ENCODE measurements at places on chromosomes 1 and 21.

DNA sequence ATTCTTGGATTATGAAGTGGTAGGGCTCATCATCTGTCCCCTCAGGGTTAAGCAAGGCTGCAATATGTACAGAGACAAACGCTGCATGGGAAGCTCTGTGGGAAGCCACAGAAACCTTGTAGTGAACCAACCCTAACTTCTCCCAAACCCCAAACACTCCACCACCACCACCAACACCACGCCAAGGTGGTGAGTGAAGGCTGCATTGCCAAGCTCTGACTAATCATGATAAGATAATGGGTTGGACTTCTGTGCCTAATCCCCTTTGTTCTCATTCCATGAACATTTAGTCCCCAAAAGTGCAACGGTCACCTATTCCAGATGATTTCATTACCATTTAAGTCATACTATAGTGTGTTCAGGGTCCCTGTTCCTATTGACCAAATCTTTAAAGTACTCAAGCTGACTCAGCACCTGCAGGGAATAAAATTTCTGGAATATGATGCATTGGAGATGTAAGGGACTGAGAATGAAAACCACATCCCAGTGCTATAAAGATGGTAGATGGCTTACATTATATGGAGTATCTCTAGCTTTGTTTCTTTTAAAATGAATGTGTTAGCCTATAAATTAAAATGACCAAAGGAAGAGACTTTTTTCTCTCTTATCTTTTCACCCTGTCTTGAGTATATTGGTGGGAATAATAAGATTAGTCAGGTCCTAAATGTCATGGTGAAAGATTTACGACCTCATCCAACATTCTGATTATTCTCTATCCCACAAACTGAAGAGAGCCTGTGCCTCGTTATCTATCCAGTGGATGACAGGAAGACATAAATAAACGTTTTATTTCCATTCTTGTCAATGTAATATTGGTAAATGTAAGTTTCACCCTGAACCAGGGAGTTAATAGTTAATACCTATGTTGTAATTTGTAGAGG is 22.6 kb upstream of the PLD5 start:
- DNase-seq = no peak

DNA sequence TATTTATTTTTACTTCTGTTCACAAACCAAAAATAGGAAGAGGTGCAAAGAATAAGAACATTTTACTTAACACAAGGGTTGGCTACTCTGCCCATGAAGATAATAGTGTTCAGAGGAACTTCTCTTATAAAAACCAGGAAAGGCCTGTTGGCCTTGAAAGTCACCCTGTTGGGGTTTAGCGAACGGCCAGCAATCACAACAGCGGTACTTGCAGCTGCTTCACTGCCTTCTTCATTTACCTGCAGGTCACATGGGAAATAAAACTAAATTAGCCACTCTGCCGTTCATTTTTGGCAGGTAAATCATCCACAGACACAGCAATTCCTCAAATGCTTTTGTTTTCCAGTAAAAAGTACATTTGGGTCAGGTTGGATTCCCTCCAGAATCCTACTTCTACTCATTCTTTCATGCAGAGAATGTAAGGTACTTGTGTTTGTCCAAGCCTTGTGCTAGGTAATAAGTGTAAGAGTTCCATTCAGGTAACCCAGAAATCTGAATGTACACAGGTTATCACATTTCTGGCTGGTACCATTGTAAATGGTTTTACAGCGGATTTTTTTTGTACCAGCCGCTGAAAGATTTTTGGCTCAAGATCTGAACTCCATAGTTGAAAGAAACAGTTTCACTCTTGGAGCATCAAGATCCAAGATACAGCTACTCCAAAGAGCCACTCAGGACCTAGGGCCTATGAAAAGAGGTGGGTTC is 13.1 kb downstream of the SERPINC1 start:
- no peak for DNase-seq

GRCh38 chr1:150578272-150579109 is 919 bp downstream of the MCL1 start:
- peak; percentile 49 for DNase-seq

DNA sequence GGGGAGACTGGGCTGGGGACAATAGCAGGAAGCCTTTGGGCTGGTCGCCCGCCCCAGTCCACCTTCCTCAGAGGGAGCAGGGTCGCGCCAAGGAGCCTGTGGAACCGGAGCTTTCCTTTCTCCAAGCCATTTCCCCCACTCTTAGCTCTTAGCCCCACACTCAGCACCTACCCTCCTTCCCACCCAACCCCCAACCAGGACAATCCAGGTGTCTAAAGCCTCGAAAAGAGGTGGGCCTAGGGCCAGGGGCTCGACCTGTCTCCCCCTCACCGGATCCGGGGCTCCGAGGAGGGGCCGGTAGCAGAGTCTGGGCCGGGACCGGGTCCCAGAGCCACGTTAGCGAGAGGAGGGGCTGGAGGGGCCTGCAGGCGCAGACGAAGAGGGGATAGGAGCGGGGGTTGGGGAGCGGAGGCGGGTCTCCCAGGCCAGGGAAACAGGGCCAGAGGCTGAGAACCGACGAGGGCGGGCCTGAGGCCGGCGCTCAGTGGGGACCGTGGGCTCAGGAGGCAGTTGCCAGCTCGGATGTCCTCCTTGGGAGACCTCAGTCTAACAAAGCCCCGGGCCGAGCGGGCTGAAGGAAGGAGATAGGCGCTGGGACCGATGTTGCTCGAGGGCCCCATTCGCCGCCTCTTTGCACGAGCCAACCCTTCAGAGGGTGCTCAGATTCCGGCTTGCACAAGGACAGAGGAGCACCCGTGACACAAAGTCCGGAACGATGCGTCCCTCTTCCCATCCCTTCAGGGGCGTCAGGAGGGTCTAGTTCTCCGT is 943 bp downstream of the SEMA6C start:
- no peak for DNase-seq

- DNase-seq = peak; percentile 42
Observed at GRCh38 chr1:77509051-77509492, 173.4 kb downstream of the ZZZ3 start.

All from prostate gland (tissue), 2 donors.